Kidney epithelial cell (primary cell): ENCODE measurements at places on chromosomes 6 and 20. TPM values are rescaled to one million over a fixed set of nuclear protein-coding genes. Genes with fewer than 3 reads are reported as not detected.

Gene MBOAT1
- 7.1 and 12.0 TPM in 2 replicates for total RNA-seq

Gene PRND
- not detected in 2 replicates for total RNA-seq

Gene PKIB
- total RNA-seq, result 10.6 and 15.3 TPM in 2 replicates

Gene TMEM217
- total RNA-seq, result 2.0 and 4.0 TPM in 2 replicates

Gene CCN5
- total RNA-seq, result not detected in 2 replicates

Gene TCEA2
- total RNA-seq, result 23.9 and 24.4 TPM in 2 replicates

Gene FABP7
- total RNA-seq, result not detected in 2 replicates
